ENCODE measurements at places on chromosomes 5 and 9.

DNA sequence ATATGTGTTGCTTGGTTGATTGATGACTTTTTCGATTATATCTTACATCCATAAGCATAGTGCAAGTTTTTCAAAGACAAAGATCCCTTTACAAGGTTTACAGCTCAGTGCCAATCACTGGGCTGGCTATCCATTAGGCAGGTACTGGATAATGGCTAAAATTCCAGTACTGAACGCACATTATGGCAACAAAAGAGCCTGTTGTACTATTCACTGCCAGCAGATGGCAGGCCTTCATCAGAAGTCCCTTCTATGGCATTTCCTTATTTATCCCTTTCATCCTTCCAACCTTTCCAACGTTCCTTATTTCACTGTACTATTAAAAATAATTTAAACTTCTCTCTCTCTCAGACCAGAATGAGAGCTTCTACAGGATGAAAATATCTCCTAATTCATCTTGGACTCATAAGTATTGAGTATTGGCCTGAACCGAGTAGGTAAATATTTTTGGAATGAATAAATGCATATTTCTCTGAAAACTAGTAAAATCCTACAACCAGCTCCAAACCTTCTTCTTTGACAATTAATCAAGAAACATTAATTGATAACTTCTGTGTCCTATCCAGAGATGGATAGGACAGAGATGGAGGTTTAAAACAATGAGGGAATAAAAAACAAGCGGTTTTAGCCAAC lies 6.7 kb upstream of the WNT8A start:
- no peak for DNase-seq

- DNase-seq, result no peak
Measured at GRCh38 chr5:3843706-3844105, 248.1 kb downstream of the IRX1 start.

DNA sequence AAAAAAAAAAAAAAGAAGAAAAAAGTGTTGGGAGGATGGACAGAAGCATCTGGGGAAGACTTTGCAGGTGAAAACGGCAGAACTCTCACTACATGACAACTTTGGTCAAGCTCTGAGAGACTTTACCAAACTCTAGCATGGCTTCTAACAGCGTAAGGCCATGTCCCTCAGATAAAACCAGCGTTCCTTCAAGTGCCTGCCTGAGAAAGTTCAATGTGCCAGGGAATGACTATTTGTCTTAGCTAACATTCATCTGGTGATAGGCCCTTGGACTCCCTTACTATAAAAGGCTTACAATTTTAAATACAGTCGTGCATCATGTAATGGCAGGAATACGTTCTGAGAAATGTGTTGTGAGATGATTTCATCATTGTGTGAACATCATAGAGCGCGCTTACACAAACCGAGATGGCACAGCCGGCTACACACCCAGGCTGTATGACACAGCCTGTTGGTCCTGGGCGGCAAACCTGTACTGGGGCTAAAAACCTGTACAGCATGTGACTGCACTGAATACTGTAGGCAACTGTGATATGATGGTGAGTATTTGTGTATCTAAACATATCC lies 14.9 kb upstream of the ZFP62 start:
- no peak for DNase-seq

DNA sequence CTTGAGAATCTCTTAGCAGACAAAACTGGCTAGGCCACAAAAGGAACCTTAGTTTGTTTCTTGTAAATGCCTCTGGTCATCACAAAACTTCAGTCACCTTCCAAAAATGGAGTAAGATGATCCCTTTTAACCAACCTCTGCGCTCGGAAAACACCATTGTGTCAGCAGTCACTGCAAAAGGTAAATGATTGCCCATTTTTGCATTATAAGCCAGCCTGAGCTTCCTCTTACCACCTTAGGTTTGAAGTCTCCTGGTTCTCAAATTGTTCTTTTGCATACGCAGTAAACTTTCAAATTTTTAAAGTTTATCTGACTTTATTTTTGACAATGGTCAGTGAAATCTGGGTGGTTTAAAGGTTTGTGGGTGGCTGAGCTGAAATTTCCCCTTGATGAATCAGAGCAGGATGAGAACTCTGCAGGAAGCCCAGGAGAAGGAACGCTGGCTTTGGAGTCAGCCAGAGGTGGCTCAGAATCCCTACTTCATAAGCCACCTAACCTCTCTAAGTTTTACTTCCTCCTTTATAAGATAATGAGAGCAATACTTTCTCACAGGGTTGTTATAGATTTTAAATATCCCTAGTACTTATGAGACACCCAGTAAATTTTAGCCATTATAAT lies 131.4 kb downstream of the MED10 start:
- DNase-seq, result no peak

- DNase-seq, result no peak
Measured at GRCh38 chr9:33295571-33295970, 5.3 kb downstream of the NFX1 start.

Data from activated CD8-positive, alpha-beta memory T cell treated with anti-CD3 and anti-CD28 coated beads for 1 hour (primary cell).